ENCODE measurements at places on chromosomes 12 and 14.

- peak; percentile 29 for DNase-seq
These were observed 29.6 kb downstream of the WBP11 start for GRCh38 chr12:14773685-14774073.

GRCh38 chr12:70002097-70002911, 177.3 kb downstream of the MYRFL start:
- DNase-seq: no peak

GRCh38 chr12:111316671-111317070, 52.2 kb downstream of the PHETA1 start:
- DNase-seq: no peak

GRCh38 chr14:89915114-89915878, 39.2 kb downstream of the EFCAB11 start:
- DNase-seq: peak; percentile 73

GRCh38 chr12:65556676-65557437, 267.4 kb upstream of the HMGA2 start:
- peak; percentile 70 for DNase-seq

GRCh38 chr12:2772370-2772769, 22.4 kb upstream of the FKBP4 start:
- DNase-seq: no peak

DNA sequence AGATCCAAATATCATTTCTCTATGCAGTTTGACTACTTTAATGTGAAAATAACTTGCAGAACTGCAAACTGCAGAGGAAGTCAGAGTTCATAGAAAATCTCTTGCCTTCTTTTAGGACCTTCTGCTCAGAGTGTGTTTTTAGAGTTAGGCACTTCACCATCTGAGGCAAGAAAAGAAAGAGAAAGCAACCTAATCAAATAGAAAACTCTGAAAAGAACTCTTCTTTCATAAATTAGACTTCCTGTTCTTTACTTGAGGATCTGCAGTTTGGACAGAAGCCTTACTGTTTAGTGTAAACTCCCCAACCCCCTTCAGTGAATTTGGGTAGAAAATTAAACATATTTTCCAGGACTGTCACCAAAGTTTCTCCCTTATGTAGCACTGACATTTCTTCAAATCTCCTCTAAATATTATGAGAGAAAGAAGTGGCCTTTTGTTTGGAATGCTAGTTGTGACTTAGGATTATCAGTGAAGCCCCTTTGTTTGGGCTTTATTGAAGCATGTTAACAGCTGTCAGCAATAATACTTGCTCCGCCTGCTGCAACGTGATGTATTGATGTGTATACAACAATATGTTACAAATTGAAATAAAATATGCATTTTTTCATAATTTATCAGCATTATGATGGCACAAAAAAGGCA, 99.5 kb downstream of the PDZRN4 start:
- DNase-seq: no peak

DNA sequence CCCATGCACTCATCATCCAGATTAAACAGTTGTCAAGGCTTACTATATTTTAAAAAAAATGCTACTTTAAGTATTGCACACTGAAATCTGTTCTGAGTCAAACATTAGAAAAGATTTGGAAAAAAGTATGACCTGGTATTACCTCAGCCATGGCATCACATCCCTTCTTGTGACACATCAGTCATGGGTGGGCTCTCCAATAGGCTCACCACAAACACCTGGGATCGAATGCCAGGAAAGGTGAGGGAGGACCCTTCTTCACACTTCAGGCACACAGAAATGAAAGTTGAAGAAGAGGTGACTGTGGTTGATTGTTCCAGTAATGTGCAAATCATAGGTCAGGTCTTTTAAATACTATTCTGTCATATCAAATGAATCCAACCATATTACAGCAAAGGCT, 36.6 kb upstream of the GZMB start:
- DNase-seq: peak; percentile 52

DNA sequence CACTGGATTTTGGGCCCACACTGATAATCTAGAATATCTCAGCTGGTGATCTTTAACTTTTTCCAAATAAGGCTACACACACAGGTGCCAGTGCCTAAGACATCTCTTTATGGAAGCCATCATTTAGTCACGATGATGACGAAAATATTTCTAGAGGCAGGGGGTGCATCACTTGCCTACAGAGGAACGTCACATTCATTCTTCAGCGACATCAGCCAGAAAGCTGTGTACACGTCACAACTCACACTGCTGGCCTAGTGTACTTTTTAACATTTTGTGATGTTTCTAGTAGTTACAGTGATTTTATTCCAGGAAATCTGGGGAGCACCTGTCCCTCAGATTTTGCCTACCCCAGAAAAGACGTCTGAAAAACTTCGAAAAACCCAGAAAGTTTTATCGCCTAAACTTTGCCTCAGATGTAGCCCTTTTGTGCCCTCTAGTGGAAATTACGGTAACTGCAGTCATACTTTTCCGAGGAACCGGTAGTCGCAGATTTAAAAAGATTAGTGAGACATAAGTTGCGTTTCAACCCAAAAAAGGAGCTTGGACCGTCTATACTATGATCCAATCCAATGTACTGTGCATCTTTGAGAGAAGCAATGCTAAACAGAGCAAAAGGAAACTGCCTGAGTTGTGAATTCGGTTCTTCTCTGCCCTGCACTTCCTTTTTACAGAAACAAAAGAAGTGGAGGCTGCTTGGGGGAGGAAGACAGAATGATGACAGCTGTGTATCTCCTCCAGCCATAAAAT, 64.3 kb upstream of the STON2 start:
- peak; percentile 80 for DNase-seq

GRCh38 chr12:10155966-10156365, 16.0 kb downstream of the OLR1 start:
- no peak for DNase-seq

DNA sequence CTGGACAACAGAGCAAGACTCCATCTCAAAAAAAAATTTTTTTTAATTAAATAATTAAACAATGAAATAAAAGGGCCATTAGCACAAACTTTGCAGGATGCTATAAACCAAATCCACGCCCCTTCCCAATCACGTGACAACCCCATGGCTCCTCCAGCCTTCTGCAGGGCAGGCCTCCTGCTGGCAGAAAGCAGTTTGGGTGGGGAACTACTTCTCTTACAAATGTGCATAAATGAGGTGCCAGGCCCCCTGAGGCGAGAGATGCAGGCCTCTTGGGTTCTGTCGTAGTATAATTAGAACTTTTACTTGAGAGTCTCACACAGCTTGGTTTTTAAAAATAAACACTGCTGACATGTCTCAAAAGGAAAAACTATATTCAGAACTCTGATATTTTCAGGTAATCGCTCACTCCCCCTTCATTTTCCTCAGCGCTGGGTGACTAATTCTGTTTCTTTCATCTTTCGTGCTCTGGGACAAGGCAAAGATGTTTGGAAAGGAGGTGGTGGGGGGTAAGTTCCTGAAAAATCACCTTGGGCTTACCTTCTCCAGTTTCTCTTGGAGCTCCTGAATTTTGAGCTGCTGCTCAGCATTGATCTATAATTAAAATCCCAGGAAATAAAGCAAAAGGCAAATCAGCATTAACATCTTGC, 101.7 kb downstream of the CIT start:
- no peak for DNase-seq

- DNase-seq: no peak
These were observed 13.6 kb upstream of the PPM1A start for GRCh38 chr14:60235440-60235839.

GRCh38 chr12:131836193-131836592, 8.0 kb downstream of the MMP17 start:
- no peak for DNase-seq

DNA sequence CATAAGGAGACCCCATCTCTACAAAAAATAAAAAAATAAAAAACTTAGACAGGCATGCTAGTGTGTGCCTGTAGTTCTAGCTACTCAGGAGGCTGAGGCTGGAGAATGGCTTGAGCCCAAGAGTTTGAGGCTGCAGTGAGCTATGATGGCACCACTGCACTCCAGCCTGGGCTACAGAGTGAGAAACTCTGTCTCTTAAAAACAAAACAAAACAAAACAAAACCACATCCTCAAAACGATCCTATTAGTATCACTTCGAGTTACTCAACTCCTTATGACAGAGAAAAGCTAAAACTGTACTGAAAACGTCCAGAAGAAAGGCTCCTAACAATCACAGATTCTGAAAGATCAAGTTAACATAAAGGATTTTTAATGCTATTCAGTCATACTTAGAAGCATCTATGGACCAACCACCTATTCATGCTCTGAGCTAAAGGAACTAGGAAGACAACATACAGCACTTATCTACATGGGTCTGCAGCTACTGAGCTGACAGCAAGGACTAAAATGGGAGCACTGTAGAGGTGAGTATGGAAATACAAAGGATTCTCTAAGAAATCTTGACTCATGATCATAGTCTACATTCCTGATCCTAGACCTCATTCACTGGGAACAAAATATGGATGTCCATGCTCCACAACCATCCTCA, 75.3 kb upstream of the DUSP6 start:
- peak; percentile 33 for DNase-seq

- no peak for DNase-seq
These were observed 90.9 kb upstream of the PKP2 start for GRCh38 chr12:32987512-32987911.

DNA sequence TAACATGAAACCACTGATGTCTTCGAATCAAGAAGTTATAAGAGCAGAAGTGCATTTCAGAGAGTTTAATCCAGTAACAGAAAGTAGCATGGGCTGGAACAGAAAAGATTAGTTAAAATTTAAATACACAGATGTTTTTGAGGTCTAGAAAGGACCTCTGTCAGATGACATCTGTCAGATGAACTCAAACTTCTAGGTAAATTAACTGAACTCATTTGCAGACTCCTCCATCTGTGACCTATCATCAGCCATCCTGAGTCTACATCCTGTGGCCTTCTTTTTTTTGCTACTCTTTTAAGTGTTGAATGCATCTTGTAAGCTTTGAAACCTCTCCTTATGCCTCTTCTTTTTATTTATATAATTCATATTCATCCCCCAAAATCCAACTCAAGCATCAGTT, 53.3 kb downstream of the C2CD5 start:
- DNase-seq: no peak

DNA sequence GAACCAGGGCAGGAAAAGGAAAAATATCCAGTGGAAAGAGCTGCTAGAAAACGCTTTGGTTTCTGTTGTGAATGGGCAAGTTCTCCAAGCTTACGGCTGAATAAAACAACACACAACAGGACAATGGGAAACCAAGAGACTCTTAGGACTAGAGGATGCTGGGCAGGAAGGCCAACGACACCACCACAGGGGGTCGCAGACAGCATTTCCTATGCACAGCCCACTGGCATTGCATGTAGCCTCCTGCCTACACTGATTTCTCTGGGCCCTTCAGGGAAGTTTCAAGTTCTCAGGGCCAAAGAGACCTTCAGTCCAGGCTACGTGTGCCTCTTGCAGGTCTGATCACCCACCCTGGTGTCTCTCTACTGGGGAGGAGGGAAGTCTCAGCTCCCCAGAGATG, 108.0 kb downstream of the RIMBP2 start:
- no peak for DNase-seq

GRCh38 chr14:97994020-97994531, 1196.9 kb downstream of the VRK1 start:
- DNase-seq: peak; percentile 42

- DNase-seq: no peak
These were observed 1509.2 kb upstream of the SEL1L start for GRCh38 chr14:83042858-83043257.

DNA sequence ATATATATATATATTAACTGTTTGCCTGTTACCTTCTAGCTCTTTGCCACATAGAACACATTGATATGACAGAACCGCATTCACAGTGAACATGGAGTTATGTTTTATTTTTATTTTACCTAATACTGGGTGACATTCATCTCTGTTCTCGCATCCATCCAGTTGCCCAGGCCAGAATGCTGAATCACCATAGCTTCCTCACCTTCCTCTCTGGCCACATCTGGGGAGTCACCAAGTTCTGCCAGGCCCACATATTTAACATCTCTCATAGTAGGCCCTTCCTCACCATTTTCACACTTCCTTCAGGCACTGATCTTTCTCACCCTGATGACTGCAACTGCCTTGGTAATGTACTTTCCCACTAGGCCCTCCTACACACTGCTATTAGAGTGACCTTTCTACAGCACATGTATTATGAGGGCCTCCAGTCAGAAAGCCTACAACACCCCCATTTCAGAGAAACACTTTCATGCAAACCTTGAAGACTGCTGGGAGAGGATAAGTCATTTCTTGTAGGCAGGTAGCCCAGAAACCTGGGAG, 106.8 kb downstream of the LGR5 start:
- DNase-seq: no peak

DNA sequence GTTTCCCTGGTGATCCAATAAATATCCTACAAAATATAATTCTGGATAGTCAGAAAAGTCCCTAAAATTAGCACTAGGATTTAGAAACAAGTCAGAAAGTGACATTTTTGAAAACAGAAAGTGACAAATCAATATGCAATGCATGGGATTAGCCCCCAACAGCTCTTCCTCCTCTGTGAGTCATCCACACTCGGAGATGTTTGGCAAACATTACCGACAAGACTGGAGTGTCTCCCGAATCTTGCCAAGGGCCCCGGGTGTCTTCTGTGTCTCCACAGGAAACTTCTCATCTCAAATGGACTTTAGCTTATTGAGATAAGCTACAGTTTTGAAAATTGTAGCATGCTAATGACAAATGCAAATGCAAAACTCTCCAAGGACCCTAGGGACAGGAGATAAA, 398.9 kb upstream of the CCDC196 start:
- no peak for DNase-seq

DNA sequence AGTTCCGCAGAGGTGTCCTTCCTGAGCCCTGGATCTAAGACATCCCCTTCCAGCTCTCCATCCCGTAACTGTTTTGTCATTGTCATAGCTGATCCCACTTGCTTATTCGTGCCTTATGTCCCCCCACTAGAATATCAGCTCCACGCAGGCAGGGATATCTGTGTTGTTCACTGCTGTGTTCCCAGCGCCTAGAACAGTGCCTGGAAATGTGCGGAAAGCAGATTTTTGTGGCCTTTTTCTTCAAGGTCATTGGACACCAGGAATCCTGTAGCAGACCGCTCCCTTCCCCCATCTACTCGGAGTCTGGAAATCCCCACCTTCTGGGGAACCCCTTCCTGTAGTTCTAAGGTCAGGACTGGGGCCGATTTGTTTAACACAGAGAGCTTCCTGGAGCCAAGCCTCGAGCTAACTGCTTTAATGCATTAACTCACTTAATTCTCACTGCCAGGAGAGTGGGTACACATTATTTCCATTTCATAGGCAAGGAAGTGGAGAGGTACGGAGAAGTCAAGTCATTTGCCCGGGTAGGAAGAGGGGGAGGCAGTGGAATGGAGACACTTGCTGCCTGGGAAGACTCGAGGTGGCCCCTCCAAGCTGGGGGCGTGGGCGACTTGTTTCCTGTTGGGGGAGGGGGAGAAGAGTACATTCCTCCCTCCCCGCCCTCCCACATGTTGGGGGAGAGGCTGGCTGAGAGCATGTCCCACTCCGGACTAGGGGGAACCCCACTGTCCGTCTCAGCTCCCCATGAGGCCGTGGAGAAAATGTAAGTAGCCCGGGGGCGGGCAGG, 1.2 kb upstream of the SH2B3 start:
- DNase-seq: peak; percentile 62

GRCh38 chr12:45050751-45051571, at the start of gene DBX2:
Gene DBX2 (minus strand): TSS chr12:45051099. CDS start chr12:45050927, 172 bp downstream.
- no peak for DNase-seq

GRCh38 chr14:29671034-29671433, 256.6 kb downstream of the PRKD1 start:
- DNase-seq: no peak

All from activated CD8-positive, alpha-beta T cell treated with anti-CD3 and anti-CD28 coated beads, Interleukin-2, amount 10 ng/mL, durations not matched to agents 7 days and 5 days (primary cell).